Amniotic epithelial cell (primary cell): ENCODE measurements at places on chromosomes 16 and 17.

DNA sequence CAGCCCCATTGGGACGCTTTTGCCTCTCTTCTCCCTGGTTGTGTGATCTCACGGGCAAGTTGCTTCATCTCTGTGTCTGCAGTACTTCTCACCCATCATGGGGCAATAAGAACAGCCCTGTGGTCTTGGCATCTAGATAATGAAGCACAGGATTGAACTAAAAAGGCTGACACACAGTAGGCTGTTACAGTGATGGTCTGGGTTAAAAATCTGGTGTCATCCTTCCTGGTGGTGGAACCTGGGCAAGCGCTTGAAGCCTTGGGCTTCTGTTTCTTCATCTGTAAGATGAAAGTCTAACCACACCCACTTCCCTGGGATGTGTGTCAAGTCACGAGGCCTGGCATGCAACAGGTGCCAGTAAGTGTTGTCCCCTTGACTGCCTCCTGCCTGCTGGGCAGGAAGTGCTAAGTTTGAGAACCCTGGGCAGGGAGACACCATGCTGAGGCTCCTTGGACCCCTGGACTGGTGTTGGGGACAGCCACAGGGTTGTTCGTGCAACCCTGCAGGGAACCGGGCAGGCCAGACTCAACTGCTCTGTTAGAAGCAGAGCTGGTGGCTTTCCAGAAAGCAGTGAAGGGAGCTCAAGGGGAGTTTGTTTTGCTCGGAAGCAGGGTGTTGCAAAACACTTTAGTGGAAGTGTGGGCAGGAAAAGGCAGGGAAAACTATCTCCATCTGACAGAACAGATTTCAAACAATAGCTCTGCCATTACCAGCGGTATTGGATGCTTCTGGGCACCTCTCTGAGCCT lies 5.9 kb upstream of the MAP2K3 start:
- DNase-seq, result peak; percentile 41

DNA sequence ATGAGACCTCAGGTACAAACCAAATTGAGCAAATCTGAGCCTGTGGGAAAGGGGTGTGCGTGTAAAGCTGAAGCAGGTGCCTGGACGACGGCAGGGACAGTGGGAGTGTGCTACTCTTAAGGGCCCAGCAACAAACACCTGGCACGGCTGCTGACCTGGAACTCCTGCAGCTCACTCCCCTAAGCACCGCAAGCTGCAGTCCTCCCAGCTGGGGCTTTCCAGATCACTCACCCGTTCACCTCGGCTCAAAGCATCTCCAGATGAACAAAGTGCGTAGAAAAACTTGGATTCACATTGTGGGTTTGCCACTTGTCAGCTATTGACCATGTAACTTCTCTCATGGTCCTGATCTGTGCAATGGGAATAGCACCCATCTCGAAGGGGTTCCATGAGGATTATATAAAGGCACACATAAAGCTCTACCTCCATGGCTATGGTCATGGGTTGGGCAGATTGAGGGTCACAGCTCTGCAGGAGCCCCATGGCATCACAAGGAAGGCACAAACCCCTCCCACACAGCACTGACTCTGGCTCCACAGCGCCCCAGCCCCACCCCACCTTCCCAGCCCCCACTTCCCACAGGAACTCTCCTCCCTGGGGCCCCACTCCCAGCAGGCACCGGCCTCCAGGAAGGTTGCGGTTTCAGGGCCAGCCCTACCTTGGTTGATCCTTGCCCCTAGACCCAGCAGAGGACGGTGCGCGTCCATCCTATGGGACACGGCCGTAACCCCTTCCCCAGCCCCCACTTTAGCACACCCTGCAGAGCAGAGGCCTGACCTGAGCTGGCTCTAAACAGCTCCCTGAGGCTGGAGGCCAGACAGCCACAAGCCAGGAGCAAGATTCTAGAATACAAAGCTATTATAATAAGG lies 21.9 kb downstream of the ST3GAL2 start:
- DNase-seq, result no peak

- no peak for DNase-seq
These were observed 10.3 kb downstream of the UTP18 start for GRCh38 chr17:51270636-51271035.

DNA sequence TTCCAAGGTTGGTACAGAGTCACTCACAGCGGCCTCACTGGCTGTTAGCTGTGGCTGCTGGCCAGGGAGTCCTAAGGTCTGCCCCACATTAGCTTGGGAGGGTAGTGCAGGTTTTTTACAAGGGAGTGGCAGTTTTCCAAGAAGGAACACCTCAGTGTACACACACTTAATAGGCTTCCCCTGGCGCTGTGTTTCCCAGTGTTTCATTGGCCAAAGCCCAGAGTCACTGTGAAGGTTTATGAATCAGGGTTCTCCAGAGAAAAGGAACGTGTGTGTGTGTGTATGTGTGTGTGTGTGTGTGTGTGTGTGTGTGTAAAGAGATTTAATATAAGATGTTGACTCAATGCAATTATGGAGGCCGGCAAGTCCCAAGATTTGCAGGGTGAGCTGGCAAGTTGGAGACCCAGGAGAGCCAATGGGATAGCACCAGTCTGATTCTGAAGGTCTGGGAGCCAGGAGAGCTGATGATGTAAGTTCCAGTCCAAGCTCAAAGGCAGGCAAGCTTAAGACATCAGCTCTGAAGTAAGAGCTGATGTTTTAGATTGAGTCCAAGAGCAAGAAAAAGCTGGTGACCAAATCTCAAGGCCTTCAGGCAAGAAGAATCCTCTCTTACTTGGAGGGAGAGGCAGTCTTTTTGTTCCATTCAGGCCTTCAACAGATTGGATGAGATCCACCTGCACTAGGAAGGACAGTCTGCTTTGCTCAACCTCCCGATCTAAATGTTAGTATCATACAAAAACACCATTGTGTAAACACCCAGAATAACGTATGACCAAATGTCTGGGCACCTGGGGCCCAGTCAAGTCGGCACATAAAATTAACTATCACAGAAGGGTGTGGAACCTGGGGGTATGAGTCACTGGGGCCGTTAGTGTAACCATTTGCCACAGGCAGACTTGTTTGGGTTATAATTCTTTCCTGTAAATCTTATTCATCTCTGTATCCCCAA lies 206.8 kb downstream of the PRKCA start:
- DNase-seq, result peak; percentile 91

DNA sequence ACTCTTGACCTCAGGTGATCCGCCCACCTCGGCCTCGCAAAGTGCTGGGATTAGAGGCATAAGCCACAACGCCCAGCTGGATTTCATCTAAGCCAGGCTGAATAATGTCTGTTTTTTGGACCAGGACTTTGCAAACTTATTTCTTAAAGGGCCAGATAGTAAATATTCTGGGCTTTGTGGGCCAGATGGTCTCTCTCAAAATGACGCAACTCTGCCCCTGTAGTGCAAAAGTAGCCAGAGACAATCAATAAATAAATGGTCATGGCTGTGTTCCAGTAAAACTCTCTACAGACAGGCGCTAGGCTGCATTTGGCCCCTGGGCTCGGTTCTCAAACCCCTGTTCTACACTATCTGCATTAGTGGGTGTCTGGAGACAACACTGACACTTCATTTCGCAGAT lies 121.9 kb upstream of the CDH13 start:
- DNase-seq, result no peak

GRCh38 chr16:752007-752312 lies 8.6 kb upstream of the MSLN start:
- DNase-seq, result no peak

DNA sequence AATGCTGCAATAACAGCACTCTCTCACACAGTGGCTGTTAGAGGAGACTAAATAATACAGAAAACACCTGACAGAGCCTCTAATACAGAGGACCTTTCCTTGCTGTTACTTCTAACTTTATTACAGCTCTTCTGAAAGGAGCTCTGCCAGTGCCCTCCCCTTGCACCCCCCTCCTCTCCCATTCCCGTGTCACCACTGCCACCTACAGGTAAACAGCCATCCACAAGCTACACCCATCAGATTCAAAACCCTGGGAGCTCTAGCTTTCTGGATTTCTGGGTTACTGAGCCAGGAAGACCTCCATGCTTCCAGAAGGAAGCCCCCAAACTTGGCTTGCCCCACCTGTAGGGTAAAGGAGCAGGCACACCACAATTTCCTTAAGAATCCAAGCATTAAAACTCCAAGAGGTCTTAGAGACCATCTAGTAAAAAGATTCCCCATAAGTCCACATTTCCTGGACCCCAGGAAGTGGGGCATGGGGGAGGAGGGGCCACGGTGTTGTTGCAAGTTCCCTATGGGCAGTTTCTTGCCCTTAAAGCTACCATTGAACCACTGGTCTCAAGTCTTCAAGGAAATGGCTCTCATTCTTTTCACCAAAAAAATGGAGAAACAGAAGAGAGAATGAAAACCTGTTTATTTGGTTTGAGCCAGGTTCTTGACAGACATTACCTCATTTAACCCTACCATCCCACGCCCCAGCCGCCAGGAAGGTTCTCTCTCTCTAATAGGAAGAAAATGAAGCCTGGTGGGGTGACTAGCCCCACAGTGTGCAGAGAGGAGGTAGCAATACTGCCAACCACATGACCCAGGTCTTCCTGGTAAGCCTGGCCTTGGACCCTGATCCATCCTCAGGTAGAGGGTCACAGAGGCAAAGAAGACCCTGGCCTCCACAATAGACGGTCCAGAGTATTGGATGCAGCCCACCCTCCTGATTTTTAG lies 52.8 kb downstream of the TOM1L2 start:
- peak; percentile 67 for DNase-seq

DNA sequence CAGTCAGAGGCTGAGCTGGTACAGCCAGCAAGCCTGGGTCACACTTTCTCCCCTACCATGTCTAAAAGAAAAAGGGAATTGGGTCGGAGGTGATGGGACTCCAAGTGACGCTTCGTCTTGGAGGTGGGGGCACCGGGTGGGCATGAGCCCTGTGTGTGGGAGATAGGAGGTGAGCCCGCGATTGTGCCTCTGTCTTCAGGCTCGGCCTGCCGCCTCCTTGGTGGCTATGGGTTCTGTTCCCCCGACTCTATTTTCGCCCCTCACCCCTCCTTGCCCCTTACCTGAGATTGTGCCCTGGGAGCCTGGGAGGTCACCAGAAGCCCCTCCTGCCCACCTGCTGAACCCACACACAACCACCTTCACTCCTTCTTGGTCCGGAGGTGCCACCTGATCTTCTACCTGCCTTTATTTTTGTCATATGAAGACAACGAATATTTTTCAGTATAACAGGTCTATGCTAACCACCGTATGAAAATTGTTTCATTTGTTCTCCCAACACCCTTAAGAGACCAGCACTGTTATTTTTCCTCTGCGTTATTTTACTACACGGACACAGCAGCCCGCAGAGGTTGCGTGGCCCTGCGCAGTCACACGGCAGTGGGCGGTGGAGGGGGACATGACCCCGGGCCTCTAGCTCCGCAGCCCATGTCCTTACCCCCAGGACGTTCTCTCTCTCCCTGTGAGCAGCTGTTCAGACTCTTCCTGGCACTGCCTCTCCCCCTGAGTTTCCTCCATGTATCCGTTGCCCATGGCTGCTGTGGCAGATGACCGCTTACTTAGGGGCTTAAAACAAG lies 49.9 kb downstream of the ATP2C2 start:
- DNase-seq, result no peak

DNA sequence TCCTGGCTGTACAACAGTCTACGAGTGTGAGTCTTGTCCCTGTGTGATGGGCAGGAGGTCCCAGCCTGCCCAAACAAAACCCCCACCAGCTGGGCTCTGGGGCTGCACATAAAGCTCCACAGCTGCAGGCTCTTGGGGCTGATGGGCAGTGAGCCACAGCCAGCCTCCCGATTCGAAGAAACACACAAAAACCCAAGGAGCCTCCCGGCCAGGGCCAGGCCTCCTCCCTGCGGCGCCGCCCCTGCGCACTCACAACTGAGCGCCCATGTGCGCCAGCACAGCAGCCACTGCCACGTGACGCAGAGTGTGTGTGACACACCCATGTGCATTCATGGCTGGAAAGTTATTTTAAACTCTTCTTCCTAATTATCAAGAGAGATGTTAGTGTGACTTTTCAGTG lies 30.6 kb upstream of the FAAP100 start:
- DNase-seq, result no peak

DNA sequence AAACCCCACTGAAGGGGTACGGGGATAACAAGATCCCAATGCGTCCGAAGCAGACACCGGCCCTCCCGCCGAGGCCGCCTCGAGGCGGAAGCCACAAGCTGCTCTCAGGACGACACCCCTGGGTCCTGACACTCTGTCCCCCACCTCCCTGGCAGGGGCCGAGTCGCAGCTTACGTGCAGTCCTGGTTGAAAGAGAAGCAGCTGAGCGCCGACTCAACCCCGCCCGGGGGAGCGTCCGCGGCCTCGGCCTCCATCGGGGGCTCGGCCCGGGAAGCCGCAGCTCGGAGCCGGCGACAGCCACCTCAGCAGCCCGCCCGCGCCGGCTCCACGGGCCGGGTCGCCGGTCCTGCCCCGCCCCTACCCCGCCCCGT lies at the start of gene WIPI1:
TSS of gene WIPI1 (minus strand) at position 329 of the 371 bp plus-strand sequence. CDS start at position 254, 75 bp downstream.
- no peak for DNase-seq

DNA sequence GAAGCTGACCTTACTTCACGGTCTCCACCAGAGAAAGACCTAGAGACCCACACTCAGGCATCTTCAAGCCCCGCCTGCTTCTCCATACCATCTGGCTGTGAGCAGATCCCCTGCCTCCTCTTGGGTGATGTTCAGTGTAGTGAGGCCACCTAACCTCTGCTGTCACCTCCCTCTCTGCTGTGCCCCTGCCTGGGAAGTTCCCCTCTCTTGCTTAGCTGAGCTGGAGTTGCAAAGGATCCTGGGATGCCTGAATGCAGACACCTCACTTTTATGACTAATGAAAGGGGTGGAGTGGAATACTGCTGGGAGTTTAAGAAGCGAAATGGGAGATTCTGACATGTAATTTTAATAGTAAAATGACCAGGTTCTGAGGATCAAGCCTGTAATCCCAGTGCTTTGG lies 5.8 kb downstream of the IRX3 start:
- peak; percentile 41 for DNase-seq

DNA sequence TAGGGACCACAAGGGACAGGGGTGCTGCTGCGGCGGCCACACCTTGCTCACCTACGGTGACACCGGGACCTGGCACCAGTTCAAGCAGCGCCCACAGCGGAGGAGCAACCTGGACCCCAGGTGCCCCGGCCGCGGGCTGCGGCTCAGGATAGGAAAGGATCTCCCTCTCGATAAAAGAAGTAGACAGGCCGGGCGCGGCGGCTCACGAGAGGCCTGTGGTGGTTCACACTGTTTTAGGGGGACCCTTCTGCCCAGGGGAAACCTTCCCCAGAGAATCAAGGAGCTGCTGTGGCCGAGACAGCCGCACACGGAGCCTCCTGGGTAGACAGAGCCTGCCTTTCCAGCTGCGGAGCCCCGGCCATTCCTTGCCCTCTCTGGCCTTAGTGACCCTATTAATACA lies 17.9 kb upstream of the ATP2A3 start:
- DNase-seq, result no peak

- no peak for DNase-seq
These were observed 244.8 kb downstream of the MAF start for GRCh38 chr16:79355600-79356358.

DNA sequence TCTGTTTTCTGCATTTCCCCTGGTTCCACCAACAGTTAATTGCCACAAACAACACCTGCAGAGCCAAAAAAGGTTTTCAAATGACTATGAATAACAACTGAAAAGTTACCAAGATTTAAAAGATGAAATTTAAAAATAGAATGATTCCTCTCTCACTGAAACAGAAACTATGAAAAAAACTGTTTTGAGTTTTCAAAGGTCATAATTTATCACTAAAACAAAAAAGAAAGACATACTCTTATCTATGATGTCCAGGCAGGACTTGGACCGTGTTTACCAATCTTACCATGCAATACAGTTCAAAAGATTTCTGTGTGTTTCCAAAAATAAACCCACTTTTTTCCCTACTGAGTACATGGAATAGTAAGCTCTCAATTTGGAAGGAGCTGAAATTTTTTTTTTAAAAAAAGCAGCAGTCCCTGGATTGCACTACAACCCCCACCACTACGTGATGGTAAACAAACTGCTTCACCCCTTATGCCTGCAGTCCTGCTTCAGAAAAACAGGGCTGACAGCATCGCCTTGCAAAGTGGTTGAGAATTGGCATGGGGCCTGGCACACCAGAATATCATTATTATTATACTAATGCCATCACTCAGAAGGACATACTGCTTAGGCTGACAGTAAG lies 8.5 kb downstream of the TXNDC11 start:
- no peak for DNase-seq
